ENCODE measurements at places on chromosomes 12 and 14.

DNA sequence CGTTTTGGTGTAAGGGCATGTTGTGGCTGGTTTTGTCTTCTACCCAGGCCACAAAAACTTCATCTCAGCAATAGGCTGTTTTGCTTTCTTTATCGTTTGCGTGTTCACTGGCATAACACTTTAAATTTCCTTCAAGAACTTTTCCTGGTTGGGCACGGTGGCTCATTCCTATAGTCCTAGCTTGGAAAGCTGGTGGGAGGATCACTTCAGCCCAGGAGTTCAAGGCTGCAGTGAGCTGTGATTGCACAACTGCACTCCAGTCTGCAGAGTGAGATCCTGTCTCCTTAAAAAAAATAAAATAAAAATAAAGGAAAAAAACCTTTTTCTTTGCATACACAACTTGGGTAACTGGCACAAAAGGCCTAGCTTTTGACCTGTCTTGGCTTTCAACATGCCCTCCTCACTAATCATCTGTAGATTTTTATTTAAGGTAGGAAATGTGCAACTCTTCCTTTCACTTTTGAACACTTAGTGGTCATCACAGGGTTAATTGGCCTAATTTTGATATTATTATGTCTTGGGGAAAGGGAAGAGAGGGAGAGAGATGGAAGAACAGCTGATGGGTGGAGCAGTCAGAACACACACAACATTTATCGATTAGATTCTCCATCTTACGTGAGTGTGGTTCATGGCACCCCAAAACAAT lies 78.9 kb upstream of the PSMA6 start:
- no peak for DNase-seq

DNA sequence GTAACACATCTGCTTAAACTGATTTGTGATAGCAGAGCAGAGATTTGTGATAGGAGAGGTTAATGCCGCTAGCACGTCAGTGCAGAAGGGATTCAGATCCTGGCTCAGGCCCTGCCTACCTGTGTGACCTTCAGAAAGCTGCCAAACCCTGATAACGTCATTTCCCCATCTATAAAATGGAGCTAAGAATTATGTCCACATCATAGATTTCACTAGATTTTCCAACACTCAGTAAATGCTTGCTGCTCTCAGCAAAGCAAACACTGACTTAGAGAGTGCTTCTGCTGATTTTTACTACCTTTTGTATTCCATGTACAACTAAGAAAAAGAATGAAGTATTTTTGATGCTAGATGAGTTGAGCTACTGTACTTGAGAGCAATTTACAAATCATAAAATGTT lies 261.4 kb downstream of the ITPR2 start:
- no peak for DNase-seq

- DNase-seq = no peak
Measured at GRCh38 chr14:64992328-64992885, 5.7 kb downstream of the FNTB start.

GRCh38 chr14:97873291-97873690 lies 1076.1 kb downstream of the VRK1 start:
- no peak for DNase-seq

- no peak for DNase-seq
Measured at GRCh38 chr14:74977164-74977900, 21.9 kb upstream of the PGF start.

- DNase-seq = no peak
Measured at GRCh38 chr14:85934886-85935254, 404.9 kb downstream of the FLRT2 start.

GRCh38 chr12:98453070-98453469 lies 62.3 kb upstream of the TMPO start:
- no peak for DNase-seq

- DNase-seq = no peak
Measured at GRCh38 chr12:52946334-52946733, 2.6 kb upstream of the KRT18 start.

DNA sequence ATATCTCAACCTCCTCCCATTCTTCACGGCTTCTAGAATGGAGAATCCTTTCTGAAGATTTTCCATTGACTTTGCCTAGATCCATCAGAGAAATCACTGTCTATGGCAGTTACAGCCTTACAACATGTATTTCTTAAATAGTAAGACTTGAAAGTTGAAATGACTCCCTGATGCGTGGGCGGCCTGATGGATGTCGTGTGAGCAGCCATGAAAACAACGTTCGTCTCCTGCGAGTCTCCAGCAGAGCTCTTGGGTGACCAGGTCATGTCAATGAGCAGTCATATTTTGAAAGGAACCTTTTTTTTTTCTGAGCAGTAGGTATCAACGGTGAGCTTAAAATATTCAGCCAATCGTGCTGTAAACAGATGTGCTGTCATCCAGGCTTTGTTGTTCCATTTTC lies 139.9 kb upstream of the C14orf180 start:
- no peak for DNase-seq

All from GM13977 (cell line).